NT2/D1 (cell line): ENCODE measurements at places on chromosomes 5 and 9.

GRCh38 chr9:6187272-6187671 lies 28.3 kb upstream of the IL33 start:
- no peak for DNase-seq

GRCh38 chr9:89154218-89154617 lies 24.4 kb downstream of the SHC3 start:
- DNase-seq = no peak

GRCh38 chr5:117103703-117104102 lies 529.1 kb upstream of the SEMA6A start:
- DNase-seq = peak; percentile 16

DNA sequence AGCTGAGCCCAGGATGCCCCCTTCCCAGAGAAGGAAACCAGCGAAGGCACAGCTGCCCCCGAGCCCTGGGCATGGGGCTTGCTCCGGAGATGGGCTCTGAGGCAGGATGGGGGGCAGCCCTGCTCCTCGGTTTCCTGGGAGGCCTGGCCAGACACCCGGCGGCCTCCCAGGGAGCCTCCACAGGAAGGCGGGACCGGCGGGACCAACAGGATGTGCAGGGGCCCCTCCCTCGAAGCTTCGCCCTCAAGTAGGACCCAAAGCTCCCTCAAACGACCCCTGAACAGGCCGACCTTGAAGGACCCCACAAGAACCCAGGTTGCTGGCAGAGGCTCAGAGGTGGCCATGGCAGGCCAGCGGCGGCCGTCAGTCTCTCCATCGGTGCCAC lies 11.7 kb downstream of the EXD3 start:
- no peak for DNase-seq

GRCh38 chr5:112974901-112975300 lies 1.7 kb upstream of the DCP2 start:
- DNase-seq = no peak

DNA sequence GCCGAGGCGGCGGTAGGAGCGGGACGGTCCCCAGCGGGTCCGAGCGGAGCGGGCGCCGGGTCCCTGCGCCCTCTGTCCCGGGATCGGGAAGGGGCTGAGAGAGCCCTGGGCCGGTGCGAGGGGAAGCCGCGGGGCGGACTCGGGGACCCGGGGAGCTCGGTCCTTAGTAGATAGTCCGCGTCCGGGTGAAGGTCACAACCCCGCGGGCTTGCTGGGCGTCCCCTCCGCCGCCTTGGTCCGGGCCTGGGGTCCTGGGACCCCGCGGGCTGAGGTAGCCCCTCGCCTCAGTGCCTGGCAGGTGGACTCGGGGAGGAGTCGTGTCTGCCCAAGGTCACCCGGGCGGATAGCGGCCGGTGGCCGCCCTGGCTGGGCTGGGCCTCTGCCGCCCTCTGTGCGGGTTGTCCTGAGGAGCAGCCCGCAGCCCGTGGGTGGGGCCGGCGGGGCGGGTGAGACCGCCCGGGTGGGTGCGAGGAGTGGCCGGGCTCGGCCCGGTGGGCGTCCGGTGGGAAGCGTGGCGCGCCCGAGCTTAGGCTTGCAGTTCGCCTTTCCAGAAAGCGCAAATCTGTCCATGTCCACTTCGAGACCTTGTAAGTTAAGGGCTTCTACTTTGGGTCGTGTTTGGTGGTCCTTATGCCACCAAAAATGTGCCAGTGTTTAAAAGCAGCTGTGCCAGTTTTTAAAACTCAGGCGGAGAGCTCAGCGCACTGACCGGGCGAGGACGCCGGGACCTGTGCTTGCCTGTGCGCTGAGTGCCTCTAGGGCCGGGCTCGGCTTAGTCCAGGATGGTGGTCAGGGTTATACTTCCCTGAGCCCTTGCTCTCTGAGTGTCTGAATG lies 554 bp downstream of the SDHA start:
- no peak for DNase-seq
